Activated naive CD4-positive, alpha-beta T cell treated with anti-CD3 and anti-CD28 coated beads, Interleukin-2, amount 10 ng/mL, durations not matched to agents 5 hours and 36 hours (primary cell): ENCODE measurements at places on chromosomes 7 and 10. TPM values are rescaled to one million over a fixed set of nuclear protein-coding genes. Genes with fewer than 3 reads are reported as not detected.

Gene HERPUD2
- 39.8 TPM for total RNA-seq

Gene RSPH10B2
- total RNA-seq: not detected

Gene SLC35G1
- 3.9 TPM for total RNA-seq

Gene PON3
- total RNA-seq: not detected

Gene RPEL1
- not detected for total RNA-seq

Gene EGR2
- total RNA-seq: 2.8 TPM

Gene SPDYE8
- not detected for total RNA-seq

Gene FAM25C
- total RNA-seq: not detected

Gene HSPA12A
- 0.05 TPM for total RNA-seq

Gene PTPRZ1
- total RNA-seq: not detected

Gene MRLN
- total RNA-seq: not detected

Gene TBX20
- 0.12 TPM for total RNA-seq

Gene KCNK18
- total RNA-seq: not detected

Gene CDNF
- total RNA-seq: 1.8 TPM

Gene UNCX
- total RNA-seq: not detected

Gene VWA2
- total RNA-seq: not detected

Gene TRIM50
- not detected for total RNA-seq

Gene ANKRD61
- total RNA-seq: not detected

Gene GJD4
- not detected for total RNA-seq

Gene MKX
- total RNA-seq: 0.08 TPM

Gene GARIN1A
- total RNA-seq: 0.45 TPM

Gene NODAL
- 0.26 TPM for total RNA-seq

Gene MBLAC1
- 4.3 TPM for total RNA-seq

Gene DMBT1
- total RNA-seq: not detected

Gene SEM1
- total RNA-seq: 39.2 TPM

Gene RBM20
- 0.13 TPM for total RNA-seq

Gene FKBP6
- not detected for total RNA-seq

Gene NAT16
- not detected for total RNA-seq
